ENCODE measurements at places on chromosomes 11 and 22.

GRCh38 chr11:73833067-73833466 is 43.6 kb downstream of the COA4 start:
- no peak for DNase-seq

DNA sequence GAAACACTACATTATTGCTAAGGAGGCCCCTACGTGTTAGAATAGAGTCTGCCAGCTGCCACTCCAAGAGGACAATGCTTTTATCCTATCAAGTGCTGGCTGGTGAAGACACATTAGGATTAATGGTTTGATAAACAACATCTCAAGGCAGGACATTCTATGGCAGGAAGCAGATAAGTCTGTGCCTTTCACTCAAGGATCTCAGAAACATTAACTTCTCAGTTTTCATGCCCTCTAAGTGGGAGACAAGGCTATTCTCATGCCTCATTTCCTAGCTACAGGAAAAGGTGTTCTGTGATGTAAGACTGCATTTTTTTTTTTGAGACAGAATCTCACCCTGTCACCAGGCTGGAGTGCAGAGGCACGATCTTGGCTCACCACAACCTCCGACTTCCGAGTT is 23.5 kb upstream of the TIMP3 start:
- no peak for DNase-seq

DNA sequence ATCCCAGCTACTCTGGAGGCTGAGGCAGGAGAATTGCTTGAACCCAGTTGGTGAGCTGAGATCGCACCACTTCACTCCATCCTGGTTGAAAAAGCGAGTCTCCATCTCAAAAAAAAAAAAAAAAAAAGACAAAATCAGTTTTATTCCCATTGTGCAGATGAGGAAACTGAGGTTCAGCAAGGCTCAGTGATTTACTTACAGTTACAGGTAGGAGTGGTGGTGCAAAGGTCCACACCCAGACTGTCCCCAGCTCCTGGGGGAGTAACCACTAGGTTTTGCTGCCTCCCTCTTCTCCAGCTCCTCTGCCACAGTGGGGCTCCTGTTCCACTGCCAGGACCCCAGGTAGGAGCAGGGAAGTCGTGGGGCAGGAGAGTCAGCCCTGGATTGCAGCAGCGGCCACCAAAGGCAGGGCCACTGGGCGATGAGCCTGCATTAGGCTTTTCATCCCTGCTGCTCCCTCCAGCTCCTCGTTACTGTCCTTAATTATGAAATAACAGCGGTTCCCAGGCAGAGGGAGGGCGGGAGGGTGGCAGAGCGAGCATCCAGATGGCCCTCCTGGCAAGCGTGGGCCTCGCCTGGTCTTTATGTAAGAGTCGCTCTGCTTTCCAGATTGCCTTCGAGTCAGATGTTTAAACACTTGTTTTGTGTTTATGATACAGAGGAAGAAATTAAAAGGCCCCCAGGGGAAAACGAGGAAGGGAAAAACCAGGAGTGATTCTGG is 15.5 kb upstream of the RASD2 start:
- no peak for DNase-seq

DNA sequence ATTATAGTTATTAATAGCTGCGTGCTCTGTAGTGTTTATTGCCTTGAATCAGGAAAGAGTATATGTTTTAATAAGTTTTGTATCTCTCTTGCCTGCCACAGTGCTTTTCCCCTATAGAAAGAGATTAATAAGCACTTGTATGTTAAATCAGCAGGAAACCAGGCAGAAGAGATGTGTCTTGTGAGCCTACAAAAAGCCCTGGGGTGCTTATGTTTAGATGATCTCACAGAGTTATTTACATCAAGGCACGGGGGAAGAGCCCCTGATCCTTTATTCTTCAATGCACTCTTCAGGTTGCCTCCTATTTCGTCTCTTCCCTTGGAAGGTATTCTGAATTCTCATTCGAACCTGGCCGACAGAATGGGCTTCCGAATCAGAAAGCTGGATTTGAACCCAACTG is 183.0 kb downstream of the MAML2 start:
- DNase-seq: no peak

DNA sequence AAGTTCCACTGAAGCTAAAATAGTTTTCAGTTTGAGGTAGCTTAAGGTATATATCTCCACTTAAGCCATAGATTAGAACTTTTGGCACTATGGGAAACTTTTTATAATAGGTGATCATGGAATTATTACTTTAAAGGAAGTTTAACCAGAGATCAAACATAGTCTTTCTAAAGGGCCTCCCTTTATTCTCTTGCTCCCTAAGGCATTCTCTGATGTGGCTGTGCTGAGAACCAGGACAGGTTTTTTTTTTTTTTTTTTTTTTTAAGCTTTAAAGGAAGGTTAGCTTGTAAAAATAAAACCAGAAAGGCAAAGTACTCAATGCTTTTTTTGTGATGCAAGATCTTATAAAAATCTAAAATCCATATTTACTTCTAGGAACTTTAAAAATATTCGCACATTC is 2.9 kb upstream of the MRPL48 start:
- DNase-seq: no peak

- no peak for DNase-seq
Observed at GRCh38 chr11:47314992-47315391, 37.5 kb downstream of the MYBPC3 start.

DNA sequence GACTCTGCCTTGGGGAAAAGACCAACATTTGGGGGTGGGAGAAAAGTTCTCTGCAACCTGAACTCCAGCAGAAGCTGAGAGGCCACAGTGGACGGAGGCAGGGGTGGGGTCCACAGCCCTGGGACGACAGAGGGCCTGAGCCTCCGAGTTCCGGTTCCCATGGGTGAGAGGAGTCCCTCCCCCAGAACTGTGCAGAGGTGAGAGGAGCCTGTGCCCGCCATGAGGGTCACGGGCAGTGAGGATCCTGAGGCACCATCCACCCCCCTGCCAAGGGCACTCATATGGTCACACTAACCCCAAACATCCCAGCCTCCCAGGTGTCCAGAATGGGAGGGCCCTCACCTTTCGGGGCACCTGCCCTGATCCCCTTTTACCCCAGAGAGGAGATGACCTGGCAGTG is 30.5 kb downstream of the KIAA0930 start:
- DNase-seq: no peak

GRCh38 chr22:31443516-31443915 is 44.1 kb downstream of the DRG1 start:
- no peak for DNase-seq

DNA sequence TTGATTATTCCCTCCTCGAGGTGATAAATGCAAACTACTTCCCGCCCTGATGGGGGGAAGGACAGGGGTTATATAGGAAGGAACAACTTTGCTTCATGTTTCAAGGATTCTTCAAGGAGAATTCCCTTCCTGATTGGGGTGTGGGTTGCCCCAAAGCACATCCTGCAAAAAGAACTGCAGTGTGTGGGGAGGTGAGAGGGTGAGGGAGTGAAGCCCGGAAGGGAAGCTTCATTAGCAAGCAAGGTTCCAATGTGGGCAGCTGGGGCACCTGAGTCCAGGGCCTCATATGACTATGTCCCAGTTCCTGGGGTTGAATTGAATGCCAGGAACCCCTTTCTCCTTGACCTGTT is 326.0 kb downstream of the MN1 start:
- DNase-seq: no peak

- no peak for DNase-seq
Observed at GRCh38 chr11:123195188-123196059, at the start of gene CLMP. CLMP (minus strand) TSS chr11:123195248; CDS start chr11:123194940, 308 bp downstream.

DNA sequence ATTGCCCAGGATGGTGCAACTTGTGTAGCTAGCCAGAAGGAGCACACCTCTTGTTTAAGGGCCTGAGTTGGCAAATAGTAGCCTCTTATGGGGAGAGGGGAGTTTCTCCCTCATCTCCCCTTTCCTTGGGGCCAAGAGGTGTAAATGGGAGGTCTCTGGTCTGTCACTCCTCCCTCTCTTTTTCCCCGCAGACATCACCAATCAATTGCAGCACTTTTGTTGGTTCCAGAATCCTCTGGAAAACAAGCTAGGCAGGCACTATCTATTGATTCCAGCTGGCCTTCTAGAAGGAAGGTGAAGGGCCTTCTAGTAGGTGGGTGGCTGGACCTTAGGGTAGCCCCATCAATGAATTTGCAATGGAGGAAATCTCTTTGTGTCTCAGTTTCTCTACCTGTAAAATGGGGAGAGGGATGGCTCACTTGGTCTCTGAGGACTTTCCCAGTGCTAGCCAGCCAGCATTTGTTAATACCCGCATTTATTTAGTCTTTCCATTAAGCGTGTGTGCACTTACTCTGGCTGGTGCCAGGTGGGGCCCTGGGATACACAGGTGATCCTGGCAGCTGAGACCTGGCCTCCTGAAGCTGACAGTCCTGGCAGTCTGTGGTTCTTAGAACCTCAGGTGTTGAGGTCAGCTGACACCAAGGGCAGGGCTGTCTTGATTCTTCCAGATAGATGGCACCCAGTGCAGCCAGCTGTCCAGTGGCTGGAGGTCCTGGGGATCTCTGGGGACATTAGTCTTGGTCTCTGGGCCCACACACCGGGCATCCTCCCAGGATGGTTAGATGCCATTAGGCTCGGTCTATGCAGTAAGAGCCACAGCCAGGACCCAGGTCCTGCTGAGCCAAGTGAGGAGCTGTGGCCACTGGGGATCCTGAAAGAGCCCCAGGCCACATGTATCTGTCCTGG is 51.7 kb downstream of the TSPAN18 start:
- no peak for DNase-seq

DNA sequence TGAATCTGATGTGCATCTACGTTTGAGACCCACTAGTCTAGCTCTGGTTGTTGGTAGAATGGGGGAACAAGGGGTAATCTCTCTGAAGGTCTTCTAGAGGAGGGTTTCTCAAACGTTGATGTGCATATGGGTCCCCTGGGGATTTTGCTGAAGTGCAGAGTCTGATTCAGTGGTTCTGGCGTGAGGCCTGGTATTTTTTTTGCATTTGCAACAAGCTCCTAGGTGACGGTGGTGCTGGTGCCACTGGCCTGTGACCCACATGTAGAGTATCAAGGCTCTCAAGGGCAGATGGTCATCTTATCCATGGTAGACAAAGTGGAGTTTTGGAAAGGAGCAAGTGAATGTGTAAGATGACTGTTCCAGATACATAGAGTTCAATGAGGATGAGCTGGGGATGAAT is 97.1 kb downstream of the CEP164 start:
- no peak for DNase-seq

- DNase-seq: no peak
Observed at GRCh38 chr11:34510673-34511072, 2.9 kb downstream of the ELF5 start.

DNA sequence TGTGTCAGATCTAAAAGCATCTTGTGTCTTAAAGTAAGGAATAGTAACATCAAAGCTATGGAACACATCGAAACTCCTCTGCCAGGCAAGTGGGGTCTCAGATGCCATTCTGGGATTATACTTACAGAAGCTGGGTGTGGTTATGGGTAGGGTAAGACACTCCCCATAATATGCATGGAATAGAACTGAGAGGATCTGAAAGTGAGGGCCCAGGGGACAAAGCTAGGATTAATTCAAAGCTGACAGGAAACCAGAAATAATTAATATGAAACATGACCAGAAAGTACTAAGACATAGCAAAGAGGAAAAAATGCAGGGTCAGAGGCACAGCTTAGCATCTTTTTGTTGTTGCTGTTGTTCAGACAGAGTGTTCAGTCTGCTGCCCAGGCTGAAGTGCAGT is 40.2 kb upstream of the EED start:
- DNase-seq: no peak

- no peak for DNase-seq
Observed at GRCh38 chr11:31542862-31543261, 33.3 kb downstream of the ELP4 start.

DNA sequence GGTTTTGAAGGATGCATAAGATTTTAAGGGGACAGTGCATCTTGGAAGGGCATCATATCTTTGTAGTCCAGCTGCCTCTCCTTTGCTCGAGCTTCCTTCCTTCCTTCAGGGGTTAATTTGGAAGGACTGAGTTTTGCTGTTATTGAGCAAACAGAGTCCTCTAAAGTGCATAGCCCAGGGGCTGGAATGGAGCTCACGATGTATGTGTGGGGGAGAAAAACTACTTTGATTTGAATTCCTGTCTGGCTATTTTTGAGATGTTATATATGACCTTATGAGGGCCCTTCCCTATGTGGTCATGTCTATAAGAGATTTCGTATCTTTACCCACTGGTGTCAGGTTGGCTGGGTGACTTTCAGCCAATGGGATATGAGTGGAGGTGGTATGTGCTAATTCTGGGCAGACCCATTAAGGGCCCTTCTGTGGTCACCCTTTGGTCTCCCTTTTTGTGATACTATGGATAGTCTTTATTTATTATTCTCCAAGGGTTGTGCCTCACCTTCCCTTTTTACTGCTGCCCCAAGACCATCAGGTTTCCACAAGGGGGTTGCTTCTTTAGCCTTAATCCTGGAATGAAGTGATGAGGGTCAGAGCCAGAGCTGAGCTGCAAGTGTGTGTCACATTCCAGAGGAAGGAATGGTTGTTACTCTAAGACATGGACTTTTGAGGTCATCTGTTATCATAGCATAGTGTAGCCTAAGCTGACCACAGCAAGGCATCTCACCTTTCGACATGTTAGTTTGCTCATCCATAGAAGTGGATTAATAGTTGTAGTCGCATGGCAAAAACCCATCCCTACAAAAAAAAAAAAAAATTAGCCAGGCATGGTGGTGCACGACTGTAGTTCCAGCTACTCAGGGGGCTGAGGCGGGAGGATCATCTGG is 54.6 kb downstream of the LRRC74B start:
- DNase-seq: no peak

GRCh38 chr22:43828998-43829782 is 17.1 kb upstream of the EFCAB6 start:
- no peak for DNase-seq

GRCh38 chr11:38672445-38672844 is 2074.4 kb upstream of the RAG2 start:
- no peak for DNase-seq

DNA sequence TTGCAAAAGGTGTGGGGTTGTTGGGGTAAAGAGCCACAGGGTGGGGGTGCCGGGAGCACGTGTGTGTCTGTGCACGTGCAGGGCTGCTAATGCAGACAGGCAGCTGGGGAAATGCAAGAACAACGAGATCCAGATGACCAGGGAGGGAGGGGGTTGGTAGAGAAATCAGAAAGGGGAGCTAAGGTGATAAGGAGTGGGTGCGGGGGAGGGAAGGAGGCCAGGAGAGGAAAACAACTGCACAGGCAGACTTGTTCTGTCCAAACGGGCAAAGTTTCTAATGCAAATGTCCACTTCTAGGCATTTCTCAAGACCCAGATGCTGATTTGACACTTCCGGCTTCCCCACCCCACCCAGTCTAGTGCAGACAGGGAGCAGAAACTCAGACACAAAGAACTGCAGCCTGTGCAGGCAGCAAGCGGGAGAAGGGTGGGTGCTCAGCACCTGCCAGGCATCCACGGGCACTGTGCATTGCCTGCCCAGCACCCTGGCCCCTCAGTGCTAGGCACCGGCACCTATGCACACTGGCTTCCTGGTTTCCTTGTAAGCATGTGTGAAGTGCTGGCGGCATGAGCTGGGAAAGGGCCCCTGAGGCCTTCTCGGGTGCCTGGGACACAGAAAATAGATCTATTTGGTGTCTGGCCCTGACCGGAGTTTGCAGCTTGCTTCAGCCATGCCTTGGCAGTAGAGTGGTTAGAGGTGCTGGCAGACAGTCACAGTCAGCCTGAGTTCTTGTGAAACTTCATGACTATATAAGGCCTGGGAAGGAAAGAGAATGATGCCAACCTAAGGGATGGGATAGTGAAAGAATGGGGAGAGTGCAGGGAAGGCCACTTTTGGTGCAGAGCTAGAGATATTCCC is 220.1 kb upstream of the SORL1-AS1 start:
- DNase-seq: no peak
